ENCODE measurements at places on chromosomes 2 and 18.

GRCh38 chr2:211270257-211270656 lies 713.9 kb downstream of the CPS1 start:
- DNase-seq = no peak

DNA sequence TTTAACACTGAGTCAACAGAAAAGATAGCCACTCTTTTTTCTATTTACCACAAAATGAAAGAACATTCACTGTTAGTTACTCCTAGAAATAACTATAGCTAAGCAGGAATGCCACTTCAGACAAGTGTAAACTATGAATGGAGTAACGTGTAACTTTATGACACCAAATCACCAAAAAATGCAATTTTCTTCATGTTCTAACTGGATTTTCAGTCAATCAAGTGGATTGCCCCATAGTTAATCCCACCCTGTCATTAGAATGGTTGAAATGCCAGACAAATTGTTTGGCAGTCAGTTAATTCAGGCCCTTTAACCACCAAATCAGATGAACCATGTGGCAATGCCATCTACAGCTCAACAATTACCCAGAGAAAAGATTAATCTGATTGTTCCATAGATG lies 9.9 kb downstream of the EPHA4 start:
- no peak for DNase-seq

DNA sequence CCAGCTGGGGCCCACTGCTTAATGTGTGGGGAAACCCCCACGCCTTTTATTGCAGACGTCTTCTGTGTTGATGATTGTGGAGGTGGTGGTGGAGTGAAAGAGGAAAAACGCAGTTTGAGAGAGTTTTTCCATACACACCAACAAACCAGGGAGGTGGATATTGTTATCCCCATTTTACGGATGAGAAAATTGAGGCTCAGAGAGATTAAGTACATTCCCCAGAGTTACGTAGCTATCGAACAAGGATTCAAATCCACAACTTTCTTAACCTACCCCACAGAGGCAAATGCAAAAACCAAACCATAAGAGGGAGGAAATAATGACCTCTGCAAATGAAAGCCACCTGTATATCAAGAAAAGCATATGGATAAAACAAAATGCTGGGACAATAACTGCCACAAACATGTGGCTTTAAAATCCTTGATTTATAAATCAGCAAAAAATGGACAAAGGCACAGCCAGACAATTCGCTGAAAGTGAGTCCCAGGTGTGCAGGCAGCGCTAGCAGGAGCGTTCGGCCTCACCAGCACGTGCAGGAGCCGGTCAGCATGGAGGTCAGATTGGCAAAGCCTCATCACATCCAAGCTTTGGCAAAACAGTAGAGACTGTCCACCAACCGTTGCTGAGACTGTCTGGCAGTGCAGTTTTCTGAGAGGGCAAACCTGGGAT lies 12.6 kb upstream of the RAB17 start:
- no peak for DNase-seq

- DNase-seq = no peak
Measured at GRCh38 chr18:48430150-48430549, 21.0 kb upstream of the ZBTB7C start.

DNA sequence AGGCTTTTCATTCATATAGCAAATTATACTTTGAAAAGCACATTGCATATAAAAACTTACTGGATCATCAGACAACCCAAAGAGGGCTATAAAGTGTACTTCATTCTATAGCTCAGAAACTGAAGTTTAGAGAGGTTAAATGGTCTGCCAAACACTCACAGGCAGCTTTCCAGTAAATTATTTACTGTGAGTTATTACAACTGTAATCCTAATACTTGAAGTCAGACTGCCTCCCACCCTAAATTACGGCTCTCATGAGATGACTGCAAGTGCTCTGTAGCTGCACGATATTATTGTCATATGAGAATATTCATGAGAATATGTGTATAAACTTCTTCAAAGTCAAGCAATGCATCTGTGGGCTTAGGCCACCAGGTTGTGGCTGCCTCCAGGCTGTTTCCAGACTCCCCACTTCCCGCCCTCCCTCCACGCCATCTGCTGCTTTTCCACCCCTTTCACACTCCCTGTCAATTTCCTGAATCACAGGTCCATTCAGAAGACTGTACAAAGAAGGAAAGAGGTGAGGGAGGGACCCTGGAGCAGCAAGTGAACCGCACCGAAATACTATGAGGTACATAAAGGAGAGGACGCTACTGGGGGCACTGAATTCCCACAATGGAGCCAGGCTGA lies 111.1 kb upstream of the SPOPL start:
- no peak for DNase-seq

DNA sequence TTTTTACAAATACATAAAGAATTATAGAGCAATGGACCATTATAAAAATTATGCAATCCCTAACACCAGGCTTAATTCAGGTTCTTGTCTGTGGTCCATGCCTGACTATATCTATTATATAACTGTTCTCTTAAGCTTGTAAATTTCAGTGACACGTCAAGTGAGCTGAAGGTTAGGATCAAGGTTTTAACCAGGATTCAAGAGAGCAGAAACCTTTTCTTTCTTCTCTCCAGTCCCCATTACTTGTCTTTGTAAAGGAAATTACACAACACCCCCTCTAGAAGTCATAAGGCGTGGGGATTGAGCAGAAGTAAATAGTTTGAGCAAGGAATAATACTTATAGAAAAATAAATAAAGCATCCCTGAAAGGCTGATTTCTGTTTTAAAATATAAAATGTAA lies 122.0 kb downstream of the ZNF521 start:
- DNase-seq = no peak

DNA sequence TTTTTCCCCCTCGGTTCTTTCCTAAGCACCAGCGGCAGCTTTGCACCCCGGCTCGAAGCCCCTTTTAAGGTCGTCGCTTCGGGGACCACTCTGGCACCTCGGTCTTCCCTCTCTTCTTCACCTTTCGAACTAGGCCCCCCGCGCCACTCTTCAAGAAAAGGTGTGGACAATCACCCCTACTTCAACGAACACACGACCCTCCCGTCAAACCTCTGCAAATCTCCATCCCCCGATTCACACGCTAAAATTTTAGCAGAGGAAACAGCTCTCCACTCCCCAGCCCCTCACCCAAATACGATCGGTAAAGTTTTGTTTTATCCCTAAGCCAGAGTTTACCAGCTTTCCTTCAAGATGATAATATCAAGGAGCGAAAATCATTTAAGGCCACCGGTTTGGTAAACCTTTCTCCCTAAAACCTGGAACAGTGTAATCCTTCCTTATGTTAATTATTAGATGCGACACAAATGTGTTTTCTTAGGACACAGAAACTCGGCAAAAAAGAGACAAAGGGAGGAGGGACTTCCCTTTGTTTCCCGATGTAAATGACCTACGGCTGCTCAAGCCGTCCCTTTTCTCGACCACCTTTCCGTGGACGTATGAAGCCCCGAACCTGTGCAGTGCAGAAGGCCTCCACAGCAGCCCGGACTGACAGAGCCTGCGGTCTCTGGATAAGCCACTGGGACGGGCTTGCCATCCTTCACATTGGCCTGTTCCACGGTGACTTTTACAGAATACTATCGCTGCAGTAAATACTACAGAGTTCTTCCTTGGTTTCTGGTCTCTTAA lies 85.2 kb downstream of the RBMS1 start:
- no peak for DNase-seq

GRCh38 chr18:21897811-21898210 lies 157.2 kb downstream of the MIB1 start:
- DNase-seq = peak; percentile 1

DNA sequence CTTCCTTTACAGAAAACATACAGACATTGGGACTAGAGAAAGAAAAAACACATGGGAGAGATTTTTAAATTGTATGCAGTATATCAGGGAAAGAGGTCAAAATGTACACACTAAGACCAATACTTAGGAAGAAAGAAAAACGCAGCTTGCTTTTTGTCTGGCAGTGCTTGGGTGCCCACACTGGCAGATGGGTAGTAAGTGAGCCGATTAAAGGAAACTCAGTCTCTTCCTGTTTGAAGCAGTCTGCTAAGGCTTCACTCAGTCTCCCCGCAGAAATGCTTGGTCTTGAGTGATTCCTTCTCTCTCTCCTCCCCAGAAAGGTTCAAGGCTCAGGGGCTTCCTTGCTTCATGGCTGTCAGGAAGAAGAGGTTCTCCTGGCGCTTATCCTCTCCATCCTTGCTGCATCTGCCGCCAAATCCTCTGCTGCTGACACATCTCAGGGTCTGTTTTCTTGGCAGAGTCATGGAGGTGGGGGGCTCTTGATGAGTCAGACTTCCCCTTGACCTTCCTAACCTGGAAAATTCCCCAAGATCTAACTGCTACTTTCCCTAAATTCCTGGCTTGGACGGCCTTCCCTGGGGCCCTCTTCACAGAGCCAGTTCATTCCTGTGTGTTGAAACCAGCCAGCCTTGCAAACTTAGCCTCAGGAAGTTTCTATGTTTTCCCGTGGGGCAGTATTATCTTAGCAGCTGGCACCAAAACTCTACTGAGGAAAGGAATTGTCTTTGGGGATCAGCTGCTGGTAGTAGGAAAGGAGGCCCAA lies 10.5 kb upstream of the TMSB10 start:
- DNase-seq = no peak

DNA sequence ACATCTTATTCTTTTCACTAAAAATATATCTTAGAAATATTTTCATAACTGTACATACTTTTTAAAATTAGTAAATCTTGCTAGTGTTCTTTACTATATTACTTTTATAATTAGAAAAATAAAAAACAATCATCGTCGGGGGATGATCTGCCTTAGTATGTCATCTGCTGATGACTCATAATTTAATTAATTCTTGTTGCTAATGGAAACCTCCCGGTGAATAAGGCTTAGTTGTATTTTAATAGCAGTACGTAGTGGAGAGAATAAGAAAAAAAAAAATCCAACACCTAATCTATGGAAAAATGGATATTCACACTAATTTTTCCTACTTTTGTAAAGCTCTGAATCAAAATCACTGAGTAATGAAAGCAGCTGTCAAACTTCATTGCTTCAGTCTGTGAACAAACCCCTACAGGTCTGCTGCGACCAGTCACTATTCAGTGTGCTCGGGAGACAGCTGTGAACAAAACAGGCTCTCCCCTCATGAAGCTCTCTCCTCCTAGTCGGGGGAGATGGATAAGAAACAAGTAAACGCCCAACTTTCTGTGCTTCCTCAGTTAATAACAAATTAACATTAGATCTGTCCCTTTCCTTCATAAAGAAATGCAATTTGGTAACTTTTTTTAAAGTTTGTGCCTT lies 97.4 kb upstream of the UPP2 start:
- no peak for DNase-seq

DNA sequence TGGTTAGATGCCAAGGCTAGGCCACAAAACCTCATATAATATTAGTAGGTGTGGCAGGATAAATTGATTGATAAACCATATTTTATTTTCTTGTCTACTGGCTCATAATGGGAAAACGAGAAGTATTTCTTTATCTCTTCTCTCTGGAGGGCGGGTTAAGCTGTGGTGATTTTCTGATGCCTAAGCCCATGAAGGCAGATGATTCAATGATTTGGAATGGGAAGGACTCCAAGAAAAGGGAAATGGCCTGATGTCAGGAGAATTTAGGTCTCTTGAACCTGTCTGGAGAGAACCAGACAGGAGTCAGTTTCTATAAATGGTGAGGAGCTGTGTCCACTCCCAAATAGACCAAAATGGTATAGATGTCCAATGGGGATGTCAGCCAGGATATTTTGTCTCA lies 18.7 kb upstream of the MAP4K3 start:
- DNase-seq = no peak

- DNase-seq = no peak
Measured at GRCh38 chr2:237352279-237352845, 61.6 kb downstream of the COL6A3 start.

DNA sequence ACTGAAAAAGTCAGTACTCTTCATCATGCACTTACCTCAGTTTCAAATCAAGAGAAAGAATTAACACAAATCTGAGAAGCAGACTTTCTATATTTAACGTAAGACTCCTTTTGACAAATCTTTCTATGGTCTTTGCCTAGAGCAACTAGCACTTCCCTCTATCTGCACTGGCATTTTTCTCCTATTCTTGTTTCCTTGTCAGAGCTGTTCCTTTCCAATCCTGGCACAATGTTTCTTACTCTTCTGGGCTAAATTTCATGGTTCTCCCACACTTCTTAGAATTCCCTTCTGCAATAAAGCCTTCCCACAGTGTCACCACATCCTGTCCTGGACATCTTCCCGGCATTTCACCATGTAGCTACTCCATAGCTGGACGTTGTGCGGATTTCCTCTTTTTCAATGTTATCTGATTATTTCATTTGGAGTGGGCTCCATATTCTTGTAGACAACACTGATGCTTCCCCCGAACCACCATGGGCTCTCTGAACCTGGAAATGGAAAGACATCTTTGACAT lies 144.7 kb upstream of the CTNNA2 start:
- no peak for DNase-seq

DNA sequence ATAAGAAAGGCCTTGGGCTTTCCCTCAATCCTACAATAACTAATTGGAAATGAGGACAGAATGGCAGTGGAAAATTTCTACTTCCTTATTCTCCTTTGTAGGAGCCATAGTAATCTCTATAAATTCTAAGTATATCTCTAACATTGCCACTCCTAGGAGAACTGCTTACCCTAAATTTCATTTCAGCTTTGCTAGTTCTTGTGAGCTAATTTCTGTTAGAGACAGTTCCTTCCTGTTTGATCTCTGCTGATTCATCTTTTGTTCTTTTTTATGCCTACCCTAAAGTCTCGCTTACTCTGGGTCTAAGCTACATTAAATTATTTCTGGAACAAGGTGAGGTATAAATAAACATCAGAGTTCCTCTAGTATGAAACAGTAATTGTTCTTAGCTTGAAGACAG lies 25.7 kb downstream of the ABHD3 start:
- DNase-seq = no peak

DNA sequence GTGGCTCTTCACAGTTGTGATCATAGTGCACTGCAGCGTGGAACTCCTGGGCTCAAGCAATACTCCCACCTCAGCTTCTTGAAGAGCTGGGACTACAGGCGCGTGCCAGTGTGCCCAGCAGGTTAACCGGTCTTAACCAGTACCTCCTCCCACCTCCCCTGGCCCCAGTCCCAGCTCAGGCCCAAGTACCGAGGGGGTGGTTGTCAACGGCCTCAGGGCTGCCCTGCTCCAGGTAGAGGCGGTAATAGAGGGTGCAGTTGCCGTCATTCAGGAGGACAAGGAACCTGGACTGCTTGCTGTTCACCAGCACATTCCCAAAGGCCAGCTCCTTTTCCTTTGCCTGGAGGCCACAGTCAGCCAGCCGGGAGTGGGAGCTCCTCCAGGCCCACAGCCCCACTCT lies 19.7 kb downstream of the CFAP65 start:
- DNase-seq = no peak

All from stimulated activated CD4-positive, alpha-beta T cell treated with anti-CD3 and anti-CD28 coated beads, Interleukin-12 subunit alpha, Interleukin-12 subunit beta, amount 100 ng/mL, for 4 hours (primary cell).